Activated T-helper 1 cell treated with anti-CD3 and anti-CD28 coated beads, Interleukin-2, amount 50 U/mL, for 16 hours (primary cell): ENCODE measurements at places on chromosomes 2 and 18.

- DNase-seq: no peak
These were observed 17.7 kb upstream of the EN1 start for GRCh38 chr2:118865106-118865505.

GRCh38 chr2:114450639-114451038, 8.2 kb downstream of the DPP10 start:
- DNase-seq: no peak

DNA sequence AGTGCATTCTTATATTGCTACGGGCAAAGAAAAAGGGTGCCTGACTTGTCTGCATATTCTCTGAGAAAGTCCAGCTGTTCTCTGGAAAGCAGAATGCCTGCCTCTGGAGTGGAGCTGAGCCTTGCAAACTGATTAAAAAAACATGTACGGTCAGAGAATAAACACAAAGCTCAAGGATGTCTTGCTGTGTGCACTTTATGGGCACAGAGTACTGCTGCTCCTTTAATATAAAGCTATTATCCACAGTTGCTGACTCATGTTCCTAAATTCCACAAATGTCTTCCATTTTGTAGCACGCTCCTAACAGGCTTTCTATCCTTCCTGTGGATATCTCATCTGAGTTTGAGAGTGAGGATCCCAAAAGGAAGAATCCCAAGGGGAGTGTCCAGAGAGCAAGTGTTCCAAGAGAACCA, 229.0 kb downstream of the MREG start:
- DNase-seq: no peak

DNA sequence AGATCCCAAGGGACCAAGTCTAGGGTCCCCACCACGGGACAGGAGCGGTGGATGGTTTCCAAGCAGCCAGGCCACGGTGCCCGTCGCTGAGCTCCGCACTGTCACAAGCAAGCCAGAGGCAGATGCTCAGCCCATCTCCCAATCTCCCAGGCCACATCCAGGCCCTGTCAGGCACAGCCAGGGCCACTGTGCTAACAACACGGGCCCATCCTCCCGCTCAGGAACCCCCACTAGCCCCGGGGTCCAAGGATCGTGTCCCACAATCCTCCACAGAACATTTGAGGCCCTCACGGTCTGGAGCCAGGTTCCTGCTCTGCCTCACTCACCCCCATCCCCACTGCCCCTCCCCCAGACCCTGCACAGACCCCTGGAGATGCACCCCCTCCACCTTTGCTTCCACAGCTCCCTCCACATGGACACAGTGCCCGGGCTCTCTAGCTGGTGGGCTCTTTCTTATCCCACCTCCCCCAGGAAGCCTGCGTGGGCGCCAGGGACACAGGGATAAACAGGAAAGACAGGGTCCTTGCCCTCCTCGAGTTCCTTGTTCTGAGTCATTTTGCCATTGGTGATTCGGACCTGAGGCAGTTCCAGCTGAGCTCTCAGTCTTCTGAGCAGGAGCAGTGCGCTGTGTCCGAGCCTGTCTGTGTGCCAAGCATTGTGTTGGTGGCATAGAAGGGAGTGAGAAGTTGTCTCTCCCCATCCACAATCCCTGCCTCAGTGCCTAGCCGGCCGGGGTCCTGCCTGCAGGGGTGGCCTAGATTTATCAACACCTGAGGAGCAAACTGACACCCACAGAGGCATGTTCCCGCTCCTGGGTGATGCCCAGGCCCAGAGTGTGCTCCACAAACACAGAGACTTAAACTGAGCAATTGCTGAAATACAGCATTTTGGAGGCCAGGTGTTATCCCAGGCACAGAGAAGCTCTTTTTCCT, 7.0 kb downstream of the CROCC2 start:
- DNase-seq: no peak

GRCh38 chr18:48304906-48305693, 104.1 kb downstream of the ZBTB7C start:
- no peak for DNase-seq

GRCh38 chr2:207725873-207726578, 14.6 kb downstream of the CCNYL1 start:
- no peak for DNase-seq

DNA sequence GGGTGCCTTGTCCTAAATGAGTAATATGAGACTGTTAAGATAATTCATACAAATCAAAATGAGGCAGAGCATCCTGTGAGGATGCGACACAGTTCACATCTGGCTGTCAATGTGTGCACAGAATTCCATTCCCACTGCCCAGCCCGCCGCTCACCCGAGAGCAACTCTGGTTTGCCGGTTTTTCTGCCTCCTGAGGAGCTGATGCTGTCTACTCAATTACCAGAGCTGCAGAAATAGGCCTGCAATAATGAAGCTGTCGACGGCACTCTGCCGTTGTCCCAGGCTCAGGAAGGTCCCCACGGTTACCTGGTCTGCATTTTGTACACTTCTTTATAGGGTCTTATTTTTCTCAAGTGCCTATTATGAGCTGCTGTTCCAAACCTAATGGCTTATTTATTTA, 55.7 kb upstream of the LYPD1 start:
- no peak for DNase-seq

- DNase-seq: no peak
These were observed 517 bp downstream of the GCFC2 start for GRCh38 chr2:75710220-75710576.

- no peak for DNase-seq
These were observed 242.0 kb upstream of the LYPD1 start for GRCh38 chr2:132911726-132912724.

GRCh38 chr18:49631146-49631866, 69.4 kb downstream of the LIPG start:
- no peak for DNase-seq

GRCh38 chr2:205730191-205730590, 47.9 kb downstream of the NRP2 start:
- DNase-seq: no peak
